ENCODE measurements at places on chromosomes 11 and 22. TPM values are rescaled to one million over a fixed set of nuclear protein-coding genes. Genes with fewer than 3 reads are reported as not detected.

Gene SCO2
- total RNA-seq: 5.1 TPM

Gene SHISAL1
- 3.4 TPM for total RNA-seq

Gene NCR3LG1
- total RNA-seq: 5.2 TPM

Gene TXN2
- total RNA-seq: 93.5 TPM

Gene MAP6
- 1.9 TPM for total RNA-seq

Gene PHOX2A
- total RNA-seq: 0.41 TPM

Data from transverse colon (tissue), 4 donors.